ENCODE measurements at places on chromosomes 6 and 20.

- no peak for DNase-seq
Observed at GRCh38 chr6:111172563-111172962, 85.3 kb downstream of the SLC16A10 start.

DNA sequence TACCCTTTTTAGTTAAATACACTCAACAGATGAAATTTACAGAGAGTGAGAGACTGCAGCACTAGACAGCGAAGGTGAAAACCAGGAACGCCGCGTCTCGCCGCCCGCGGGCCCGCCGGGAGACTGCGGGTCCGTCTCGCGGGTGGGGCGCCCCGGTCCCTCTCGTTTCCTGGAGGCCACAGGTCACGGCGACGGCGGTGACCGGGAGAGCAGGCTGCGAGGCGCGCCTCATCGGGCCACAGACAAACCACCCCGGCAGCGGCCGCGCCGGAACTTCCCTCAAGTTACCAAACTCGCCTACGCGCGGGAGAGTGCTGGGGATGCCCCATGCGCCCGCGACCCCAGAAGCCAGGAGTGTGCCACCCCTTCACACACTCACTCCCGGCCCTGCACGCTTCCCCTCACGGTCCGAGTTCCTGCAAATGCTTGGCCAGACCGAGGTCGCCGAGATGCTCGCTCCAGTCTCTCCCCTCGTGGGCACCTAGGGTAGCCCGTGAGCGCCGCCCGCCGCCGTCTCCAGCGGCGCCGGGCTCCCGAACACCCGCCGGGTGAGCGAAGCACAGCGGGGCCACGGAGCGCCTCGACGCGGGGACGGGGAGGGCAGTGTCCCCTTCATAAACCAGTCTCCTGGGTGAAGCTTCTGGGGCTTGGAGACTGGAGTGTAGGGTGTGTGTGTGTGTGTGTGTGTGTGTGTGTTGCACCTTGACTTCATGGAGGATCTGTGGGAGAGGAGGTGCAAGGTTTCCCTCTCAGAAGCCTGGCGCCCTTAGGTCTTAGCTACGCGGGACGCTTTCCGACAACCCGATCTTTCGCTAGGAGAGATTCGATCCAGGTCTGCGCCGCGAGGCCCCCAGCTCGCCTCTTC lies 1.4 kb downstream of the BACH2 start:
- peak; percentile 32 for DNase-seq

GRCh38 chr6:3841066-3841454 lies 8.1 kb upstream of the FAM50B start:
- DNase-seq = no peak

GRCh38 chr6:70797625-70798024 lies 129.9 kb downstream of the SMAP1 start:
- DNase-seq = peak; percentile 4

- no peak for DNase-seq
Observed at GRCh38 chr6:127069659-127070279, 48.7 kb upstream of the RSPO3 start.

GRCh38 chr6:32047539-32047854 lies 9.3 kb downstream of the CYP21A2 start:
- no peak for DNase-seq

DNA sequence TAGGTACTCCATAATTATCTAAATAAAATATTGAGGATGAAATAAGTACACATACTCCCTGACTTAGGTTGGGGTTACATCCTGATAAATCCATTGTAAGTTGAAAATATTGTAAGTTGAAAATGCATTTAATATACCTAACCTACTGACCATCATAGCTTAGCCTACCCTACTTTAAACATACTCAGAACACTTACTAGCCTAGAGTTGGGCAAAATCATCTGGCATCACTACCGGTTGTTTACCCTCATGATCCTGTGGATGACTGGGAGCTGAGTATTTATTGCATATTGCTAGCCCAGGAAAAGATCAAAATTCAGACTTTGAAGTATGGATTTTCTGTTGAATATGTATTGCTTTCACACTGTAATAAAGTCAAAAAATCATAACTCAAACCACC lies 467.3 kb downstream of the C6orf118 start:
- no peak for DNase-seq

DNA sequence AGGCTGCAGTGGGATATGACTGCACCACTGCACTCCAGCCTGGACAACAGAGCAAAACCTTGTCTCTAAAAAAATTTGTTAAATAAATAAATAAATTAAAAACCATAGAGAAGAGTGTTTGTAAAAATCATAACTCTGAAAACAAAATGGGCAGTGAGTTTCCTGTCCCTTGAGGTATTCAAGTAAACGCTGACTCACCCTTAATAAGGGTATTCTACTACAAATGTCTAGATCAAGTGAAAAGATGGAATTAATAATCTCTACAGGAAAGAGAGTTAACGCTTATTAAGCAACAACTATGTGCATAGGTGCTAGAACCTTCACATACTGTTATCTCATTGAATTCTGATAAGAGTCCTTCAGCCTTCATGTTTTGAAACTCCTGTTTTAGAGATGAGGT lies 19.9 kb upstream of the MBOAT1 start:
- DNase-seq = no peak
